ENCODE measurements at places on chromosomes 6 and 20.

GRCh38 chr20:49704932-49705336 is 8.7 kb downstream of the B4GALT5 start:
- no peak for DNase-seq

DNA sequence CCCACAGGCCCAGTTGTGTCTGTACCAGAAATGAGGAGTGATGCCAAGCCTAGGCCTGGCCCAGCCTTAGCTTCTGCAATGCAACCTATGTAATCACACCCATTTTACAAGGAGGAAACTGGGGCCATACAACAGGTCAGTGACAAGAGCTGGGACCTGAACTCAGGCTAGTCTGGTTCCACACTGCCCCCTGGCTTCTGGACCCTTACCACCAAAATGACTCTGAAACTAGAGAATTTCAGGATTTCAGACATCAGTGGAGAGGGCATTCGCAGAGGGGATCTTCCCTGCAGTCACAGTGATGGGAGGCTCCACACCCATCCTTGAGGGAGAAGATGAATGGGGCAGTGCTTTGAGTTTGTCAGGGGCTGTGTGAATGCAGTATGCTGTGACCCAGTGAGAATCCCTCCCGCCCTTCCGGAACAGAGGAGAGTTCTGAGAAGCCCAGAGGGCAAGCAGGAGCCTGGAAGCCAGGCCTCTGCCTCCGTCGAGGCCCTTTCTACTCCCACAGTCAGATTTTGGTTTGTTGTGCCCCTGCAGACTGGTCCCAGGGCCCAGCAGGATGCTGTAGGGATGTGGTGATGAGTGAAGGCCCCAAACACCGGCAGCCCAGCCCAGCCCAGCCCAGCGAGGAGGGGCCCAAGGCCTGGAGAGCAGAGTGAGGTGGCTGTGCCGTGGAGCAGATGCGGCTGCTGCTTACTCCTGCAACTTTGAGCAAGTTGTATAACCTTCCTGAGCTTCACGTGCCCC is 48.1 kb upstream of the MYL9 start:
- DNase-seq: no peak

GRCh38 chr6:140601021-140601808 is 1226.8 kb upstream of the CITED2 start:
- no peak for DNase-seq

DNA sequence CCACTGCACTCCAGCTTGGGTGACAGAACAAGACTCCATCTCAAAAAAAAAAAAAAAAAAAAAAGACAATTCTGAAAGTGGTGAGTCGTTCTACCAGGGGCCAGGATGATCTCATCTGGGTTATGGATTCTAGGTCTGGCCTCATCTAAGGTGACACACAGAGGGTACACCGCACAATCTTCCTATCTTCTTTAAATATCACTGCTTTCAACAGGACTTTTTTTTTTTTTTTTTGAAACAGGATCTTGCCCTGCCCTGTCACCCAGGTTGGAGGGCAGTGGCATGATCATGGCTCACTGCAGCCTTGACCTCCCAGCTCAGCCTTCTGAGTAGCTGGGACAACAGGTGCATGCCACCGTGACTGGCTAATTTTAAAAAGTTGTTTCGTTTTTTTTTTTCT is 67.7 kb downstream of the SLC16A10 start:
- DNase-seq: no peak

GRCh38 chr20:62134735-62135231 is 8.4 kb downstream of the PSMA7 start:
- DNase-seq: no peak

GRCh38 chr6:65760285-65760684 is 53.3 kb upstream of the EYS start:
- no peak for DNase-seq

Data from NCI-H2171 treated with DMSO at 0.1 percent for 48 hours (cell line).